CD4-positive, alpha-beta T cell treated with Interleukin-2 at 100 ng/mL for 4 hours (primary cell): ENCODE measurements at places on chromosomes 5 and 9.

DNA sequence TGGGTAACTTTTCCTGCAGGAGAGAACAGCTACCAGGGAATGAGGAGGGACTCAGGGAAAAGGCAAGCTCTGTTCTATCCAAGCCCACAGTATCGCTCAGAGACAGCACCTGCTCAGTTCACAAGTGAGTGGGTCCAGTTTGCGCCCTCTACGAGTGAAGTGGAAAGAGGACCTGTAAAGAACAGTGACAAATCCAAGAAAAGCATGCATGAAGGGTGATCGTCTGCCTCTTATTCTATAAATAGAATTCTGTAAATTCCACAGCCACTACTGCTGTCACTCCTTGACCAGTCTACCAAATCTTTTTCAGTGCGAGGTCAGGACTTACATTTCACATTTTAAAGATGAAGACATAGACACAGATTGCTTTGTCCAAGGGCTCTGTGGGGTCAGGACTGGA is 117.5 kb downstream of the ENTREP1 start:
- DNase-seq: no peak

- DNase-seq: no peak
Observed at GRCh38 chr9:129549139-129549538, 71.8 kb downstream of the C9orf50 start.

DNA sequence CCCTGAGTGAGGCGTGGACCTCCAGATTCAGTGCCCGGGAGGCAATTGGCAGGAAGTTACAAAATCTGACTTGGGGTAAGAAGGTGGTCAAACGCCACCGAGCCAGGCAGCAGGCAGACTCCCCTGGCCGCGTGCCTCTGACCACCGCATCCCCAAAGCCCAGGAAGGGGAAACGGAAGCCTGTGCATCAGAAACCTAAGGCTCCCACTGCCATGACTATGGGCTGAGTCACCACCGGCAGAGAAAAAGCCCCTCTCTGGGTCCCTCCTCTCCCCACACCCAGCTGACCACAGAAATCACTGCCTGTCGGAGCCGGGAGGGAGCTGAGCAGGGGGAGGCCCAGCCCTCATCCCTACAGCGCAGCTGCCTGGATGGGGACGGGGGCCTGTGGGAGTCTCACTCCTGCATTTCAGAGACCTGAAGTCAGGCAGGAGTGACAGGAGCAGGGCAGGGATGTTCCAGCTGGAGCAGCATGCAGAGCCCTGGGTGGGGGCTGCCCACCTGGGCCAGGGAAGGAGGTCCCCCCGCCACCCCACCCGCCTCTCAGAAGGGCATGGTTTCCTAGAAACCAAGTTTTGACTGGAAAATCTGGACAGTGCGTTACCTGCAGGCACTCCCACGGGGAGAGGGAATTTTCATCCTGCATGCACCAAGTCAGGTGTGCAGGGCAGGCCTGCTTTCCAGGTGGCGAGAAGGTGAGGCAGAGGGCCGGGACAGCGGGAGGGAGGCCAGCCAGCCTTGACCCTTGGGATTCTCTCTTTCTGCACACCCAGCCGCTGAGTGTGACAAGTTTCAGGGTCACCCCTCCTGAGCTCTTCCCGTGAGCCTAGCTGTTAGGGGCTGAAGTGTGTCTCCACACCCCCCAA is 68.2 kb downstream of the LRSAM1 start:
- DNase-seq: peak; percentile 38

- no peak for DNase-seq
Observed at GRCh38 chr9:88586452-88586851, 51.5 kb downstream of the NXNL2 start.

DNA sequence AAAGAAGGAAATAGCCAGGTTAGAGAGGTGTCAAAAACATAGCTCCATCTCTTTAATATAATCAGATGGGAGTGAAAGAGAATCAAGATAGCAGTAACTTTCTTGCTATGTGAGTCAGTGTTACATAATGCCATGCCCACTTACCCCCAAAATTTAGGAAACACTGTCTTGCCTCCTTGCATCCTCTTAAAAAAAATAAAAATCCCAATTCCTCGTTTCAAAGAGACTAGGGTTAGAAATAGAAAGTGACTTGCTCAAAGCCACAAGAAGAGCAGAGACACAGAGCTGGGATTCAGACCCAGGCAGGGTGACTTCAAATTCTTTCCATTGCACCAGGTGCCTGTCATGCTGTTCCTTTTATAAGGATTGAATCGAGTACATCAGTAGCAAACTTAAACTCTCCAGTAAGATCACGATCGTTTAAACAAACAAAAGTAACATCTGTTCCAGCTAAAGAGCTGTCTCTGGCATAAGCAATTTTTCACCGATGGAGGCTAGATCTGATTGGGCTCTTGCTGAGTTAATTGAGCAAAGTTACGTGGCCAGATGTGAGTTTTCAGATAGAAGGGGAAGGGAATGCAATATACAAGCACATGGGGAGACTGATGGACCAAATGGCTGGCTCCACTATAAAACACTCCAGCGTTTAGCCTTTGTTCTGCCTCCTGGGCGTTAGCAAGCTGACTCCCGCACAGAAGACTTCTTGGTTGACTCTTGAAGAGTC is 176.9 kb downstream of the PALM2AKAP2 start:
- DNase-seq: no peak

DNA sequence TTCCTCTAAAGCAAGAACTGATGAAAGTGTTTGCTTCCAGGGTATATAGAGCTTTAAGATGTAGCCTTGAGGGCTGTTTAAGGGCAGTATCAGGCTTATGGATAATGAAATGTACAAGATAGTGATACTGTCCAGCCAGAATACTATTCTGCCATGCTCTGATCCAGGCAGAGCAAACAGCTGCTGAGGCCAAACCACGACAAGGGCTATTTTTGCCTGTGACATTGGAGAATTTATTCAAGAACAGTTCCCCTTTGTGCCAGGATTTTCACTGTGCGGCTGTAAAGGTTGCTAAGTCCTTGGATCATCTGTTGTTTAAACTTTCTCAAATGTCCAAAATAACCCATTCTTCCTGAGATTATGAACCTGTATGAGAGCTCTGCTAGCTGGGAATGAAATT is 70.4 kb downstream of the OTP start:
- DNase-seq: no peak

GRCh38 chr9:14967450-14968321 is 57.5 kb upstream of the FREM1 start:
- no peak for DNase-seq

DNA sequence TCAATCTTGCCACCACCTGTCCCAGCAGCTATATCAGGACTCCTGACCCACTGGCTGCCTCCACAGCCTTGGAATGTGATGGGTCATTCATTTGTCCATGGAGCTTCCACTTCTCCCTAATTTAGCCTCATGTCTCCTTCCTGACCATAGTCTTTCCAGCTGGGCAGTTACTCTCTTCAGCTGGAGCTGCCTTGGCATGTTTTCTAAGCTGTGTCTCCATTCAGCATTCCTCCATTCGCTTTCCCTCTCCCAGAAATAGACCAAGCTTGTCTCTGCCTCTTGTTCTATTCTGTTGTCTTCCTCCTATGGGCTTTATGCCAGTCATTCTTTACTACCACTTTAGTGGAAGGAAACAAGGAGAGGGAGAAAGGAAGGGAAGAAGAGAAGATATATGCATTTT is 5.3 kb upstream of the CTXN3 start:
- DNase-seq: no peak

DNA sequence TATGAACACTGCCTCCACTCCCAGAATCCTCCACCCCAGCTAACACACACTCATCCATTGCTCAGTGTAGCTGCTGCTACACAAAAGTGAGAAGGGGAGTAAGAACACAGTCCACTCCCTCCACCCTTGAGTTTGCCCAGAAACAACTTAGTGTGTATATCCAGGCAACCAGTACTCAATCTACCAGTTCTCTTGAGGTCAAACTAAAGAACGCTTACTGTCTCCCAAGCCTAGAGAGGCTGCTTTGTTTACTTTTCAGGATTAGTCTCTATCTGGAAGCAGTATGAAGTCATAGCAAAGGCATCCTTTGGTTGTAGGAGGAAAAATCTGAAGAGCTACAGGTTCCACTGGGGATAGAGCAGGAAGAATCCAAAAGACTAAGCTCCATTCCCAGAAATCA is 296.3 kb downstream of the KCNN2 start:
- DNase-seq: no peak

- no peak for DNase-seq
Observed at GRCh38 chr5:56289602-56289987, 56.5 kb upstream of the ANKRD55 start.

- no peak for DNase-seq
Observed at GRCh38 chr9:90100014-90100413, 495.2 kb downstream of the GADD45G start.

DNA sequence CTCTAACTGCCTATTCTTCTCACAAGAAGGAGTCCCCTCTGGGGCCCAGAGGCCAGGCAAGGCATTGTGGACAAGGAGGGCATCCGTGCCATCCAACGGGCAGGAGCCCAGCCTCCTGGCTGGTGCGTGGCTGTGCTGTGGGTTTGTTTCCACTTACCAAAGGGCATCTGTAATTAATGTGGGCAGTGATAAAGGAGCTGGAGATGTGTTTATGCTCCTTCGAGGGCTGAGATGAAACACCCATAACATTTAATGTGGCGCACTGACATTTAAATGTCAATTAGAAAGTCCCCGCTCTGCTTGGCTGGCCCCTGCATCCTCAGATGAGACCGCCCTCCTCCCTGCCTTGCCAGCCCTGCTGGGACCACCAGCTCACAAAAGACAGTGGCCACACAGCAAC is 57.1 kb downstream of the KCNIP1 start:
- DNase-seq: no peak

- DNase-seq: no peak
Observed at GRCh38 chr5:39616131-39616530, 191.4 kb upstream of the DAB2 start.

DNA sequence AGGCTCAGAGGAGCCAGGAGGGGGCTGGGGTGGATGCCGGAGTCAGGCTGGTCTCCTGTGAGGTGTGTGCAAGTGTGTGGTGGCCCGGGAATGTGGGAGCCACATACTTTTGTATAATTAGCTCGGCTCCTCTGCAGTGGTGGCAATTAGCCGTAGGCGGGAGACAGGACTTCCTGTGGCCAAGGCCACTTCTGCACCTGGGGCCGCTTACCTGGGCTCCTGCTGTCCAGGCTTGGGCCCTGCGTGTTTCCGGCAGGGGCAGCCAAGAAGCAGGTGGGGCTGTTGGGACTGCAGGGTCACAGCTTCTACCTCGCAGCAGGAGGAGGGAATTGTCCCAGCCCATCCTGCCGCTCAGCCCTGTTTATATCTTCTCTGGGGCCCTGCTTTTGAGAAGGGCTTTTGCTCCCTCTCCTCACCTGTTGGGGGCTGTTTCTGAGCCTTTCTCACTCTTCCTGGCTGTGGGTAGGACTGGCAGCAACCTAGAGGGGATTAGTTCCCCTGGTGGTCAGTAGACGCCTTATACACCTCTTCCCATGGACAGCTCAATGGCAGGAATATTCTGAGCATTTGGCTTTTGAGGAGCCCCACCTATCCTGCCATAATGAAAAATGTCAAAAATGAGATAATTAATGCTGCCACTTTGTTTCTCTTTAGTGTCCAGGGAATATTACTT is 145.4 kb upstream of the PITX1 start:
- no peak for DNase-seq

GRCh38 chr9:132150256-132150655 is 11.6 kb upstream of the NTNG2 start:
- no peak for DNase-seq

DNA sequence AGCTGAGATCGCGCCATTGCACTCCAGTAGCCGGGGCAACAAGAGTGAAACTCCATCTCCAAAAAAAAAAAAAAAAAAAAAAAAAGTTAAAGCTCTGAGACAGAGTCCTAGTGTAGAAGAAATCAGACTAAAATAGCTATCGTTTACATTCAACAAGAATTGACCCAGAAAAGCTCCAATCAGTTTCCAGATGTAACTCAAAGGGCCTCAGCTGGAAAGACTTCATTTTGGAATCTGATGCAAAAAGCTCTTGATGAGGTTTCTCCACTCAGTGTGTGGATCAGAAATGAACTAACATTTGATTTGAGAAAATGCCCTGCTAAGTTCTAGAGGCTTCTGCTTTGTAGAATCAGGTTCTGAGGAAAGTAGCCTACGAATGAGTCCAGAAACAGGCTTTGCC is 7.2 kb upstream of the C1QTNF2 start:
- DNase-seq: no peak

DNA sequence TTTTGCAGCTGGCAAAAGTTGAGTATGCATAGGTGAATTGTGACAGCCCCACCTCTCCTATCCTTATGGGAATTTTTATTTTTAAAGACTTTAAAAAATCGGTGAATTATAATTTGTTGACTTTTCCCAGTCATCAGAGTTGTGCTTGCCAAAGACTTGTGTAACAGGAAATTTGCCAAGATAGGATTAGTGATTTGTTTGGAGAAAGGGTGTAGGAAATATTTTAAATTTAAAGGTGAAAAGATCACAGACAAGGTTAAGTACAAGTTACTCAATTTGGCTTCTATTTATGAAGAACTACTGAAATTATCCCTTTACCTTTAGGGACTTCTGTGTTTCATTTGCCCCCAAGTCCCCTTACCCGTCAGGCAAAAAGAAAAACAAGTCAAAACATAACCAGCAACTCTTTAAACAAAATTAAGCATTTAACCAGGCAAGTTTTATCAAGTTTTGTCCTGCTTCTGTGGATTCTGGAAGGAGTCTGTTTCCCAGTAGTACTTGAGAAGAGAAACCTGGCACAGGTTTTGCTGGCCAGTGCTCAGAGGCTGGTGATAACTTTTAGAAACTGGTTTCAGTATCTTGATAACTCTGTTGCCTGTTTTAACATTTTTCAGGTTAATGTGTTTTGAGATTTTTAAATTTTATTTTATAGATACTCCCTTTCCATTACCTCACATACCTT is 285.4 kb downstream of the MAST4 start:
- DNase-seq: no peak

DNA sequence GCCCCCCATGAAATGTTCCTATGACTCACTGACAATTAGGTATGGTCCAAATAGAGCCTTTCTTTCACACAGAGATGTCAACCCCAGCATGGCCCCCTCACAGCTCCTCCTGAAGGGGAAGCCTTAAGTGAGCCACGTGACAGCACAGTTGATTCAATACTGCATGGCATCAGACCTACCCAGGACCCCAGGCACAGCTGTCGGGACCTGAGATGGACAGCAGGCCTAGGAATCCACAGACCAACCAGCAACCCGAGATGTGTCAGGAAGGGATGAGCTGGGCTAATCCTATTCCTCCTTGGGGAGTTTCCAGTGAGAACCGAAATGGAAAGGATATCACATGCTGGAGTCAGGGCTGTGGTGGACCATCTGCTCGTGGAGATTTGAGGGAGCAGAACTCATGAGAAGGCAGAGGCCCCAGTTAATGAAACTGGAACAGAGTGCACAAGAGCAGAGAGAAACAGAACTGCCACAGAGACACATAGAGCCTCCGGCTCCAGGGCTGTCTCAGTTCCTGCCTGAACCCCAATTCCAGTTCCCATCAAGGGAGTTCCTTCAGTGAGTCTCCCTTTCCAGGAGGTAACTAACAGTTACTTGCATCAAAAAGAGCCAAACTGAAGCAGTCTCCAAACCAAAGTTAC is 42.1 kb upstream of the SMIM23 start:
- no peak for DNase-seq

DNA sequence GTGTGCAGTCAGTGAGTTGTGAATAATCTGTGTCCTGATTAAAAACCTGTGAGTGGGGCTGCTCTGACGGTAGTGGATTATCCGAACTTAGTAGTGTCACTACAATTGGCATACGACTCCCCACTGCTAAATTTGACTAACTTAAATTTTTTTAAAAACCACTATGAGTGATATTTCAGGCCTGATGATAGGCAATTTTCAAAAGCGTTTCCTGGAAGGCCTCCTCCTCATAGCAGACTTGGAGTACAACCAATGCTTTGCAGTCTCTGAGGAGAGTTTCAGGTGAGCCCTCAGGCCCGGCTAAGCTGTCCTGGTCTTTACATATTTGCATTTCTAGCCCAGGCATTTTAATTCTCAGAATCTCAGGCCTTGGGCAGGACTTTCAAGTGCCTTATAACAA is 10.8 kb downstream of the BTNL8 start:
- no peak for DNase-seq
